ENCODE measurements at places on chromosomes 12 and 14.

DNA sequence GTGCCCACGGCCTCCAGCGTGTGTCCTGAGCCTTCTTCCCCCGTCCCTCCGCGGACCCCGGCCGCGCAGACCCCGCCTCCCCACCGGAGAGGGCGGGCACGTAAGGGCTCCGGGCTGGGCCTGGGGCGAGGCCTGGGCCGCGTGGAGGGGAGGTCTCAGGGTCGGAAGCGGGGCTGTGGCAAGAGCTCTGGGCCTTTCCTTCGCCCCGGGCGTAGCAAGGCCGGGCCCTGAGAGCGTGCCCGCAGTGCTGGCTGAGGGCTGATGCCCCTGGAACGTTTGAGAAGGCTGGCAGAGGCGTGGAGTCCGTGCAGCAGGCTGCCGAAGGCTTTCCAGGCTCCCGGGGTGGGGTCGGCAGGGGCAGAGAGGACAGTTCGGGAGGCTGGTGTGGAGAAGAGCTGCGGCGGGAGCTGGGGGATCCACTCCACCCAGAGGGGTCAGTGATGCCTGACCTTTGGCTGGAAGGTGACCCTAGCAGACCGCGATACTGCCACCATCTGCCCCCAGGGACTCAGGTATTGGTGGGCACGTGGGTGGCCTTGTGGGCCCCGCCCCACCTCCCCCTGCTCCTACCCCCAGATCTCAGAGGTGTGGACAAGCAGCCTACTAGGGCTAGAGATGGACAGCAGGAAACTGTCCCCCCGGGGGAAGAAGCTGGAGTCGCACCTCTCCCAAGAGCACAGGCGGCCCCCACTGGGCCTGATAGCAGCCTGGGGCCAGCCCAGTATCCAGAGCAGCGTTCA is 558 bp downstream of the TEX22 start:
- DNase-seq, result no peak

GRCh38 chr14:69820991-69821390 is 23.9 kb upstream of the SLC10A1 start:
- no peak for DNase-seq

DNA sequence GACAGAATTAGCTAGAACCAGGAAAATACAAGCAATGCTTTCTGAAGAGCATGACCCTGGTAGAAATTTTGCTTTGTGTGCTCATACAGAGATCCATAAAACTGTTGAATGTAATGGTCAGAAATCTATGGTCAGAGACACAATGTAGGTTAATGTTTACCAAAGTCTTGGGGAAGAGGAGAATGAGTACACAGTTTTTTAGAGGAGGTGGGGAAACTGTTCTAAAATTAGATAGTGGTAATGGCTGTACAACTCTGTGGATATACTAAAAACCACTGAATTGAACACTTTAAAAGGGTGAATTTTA is 109.5 kb upstream of the ARHGAP5 start:
- DNase-seq, result no peak

GRCh38 chr14:87630846-87631245 is 362.1 kb downstream of the GALC start:
- DNase-seq, result no peak

DNA sequence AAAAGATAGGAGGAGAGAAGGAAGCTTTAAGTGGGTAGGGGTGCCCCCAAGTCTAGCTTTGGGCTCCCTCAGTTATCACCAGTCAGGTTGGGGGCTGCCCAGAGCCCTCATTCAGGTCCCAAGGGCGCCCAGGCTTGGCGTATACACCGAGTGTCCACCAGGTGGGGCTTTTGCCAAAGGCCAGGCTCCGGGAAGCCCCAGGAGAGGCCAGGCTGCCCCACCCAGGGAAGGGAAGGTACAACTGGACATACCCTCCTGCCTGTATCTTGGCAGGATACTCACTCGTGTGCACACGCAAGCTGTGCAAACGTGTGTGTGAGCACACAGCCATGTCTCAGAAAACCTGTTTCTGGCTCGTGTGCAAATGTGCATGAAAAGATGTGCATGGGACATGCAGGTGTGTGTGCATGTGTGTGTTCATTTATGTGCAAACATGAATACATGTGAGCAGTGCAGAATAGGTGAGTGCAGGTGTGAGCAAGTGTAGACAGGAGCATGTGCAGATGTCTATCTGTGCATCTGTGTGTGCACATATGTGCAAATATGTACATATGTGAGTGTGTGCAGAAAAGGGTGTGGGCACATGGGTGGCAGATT is 103.9 kb upstream of the MYL2 start:
- peak; percentile 70 for DNase-seq

DNA sequence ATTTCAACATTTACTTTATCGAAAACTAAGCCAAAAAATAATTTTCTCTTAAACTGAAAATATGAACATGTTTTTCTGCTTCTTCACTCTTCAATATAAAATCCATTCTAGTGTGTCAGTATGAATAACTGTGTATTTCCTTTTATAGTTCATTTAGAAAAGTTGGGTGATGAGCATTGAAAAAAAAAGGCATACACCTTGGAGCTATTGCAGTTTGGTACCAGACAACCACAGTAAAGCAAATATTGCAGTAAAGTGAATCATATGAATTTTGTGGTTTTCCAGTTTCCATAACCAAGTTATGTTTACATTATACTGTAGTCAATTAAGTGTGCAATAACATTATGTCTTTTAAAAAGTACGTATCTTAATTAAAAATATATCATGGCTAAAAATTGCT is 195.0 kb upstream of the FOXG1 start:
- no peak for DNase-seq

DNA sequence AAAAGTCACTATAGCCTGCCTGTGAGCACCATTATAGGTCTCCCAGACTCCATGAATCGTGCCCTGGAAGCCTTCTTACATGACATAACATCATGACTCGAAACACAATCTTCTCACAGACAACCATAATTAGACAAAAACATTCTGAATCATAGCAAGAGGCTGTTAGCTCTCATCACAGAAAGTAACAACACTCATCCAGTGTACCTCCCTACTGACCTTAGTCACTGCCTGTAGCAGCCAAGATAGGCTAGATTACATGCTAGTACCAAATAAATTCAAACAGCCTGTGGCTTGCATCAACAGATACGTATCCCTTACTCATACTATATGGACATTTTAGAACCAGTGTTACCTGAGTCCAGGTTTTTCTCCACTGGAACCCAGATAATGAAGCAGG is 663.8 kb upstream of the FOXG1 start:
- DNase-seq, result no peak

DNA sequence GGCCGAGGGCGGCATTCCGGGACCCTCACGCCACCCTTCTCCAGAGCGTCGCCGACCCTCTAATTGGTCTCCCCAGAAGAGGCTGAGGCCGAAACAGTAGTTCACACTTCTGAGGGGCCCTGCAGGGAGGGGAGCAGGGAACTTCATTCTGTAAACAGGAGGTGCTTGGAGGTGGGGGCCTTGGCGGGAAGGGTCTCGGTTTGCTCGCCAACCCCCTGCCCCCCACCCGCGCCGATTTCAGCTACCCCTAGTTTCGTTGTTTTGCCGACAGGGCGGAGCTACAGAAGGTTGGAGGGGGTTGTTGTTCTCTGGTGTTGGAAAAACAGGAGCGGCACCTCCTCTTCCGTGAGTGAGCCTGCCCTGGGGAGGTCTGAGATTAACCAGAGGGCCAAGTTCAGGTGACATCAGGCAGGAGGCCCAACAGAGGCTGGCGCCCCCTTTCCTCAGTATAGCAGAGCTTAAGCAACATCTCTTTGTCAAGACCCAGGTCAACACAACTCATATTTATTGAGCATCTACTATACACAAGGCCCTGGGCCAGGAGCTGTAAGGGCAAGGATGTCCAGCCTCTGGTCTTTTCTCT is 682 bp downstream of the ERBB3 start:
- no peak for DNase-seq

GRCh38 chr14:20409226-20409625 is 4.1 kb downstream of the TEP1 start:
- no peak for DNase-seq

- DNase-seq, result no peak
Observed at GRCh38 chr14:30849354-30849753, 25.0 kb upstream of the COCH start.

GRCh38 chr14:101118746-101119591 is 215.4 kb upstream of the RTL1 start:
- DNase-seq, result no peak

Data from neural crest cell (in vitro differentiated cells).